ENCODE measurements at places on chromosomes 2 and 18. TPM values are rescaled to one million over a fixed set of nuclear protein-coding genes. Genes with fewer than 3 reads are reported as not detected.

DNA sequence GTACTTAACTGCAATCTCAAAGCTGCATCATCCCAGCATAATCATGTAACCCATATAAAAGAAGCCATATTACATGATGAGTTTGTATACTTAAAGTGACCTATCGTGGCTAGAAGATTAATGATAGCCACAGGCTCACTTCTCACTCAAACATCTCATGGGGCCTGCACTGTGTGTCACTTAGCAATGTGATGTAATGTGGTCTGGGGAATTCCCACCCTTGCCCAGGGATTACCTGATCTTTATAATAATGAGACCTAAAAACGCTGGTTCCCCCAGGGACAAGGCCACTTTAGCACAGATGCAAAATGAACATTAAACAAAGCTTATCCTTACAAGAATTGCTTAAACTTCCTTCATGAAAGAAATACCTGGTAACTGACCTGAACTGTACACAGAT is 427.1 kb upstream of the CNTNAP5 start:
- no peak for DNase-seq

MROH2A gene
- total RNA-seq: 1.2 TPM

MLPH gene
- total RNA-seq: 222 TPM

GRCh38 chr18:14907420-14907819 is 159.4 kb downstream of the ANKRD30B start:
- no peak for DNase-seq

GRCh38 chr18:59748628-59749360 is 51.6 kb upstream of the CCBE1 start:
- DNase-seq: no peak

DNA sequence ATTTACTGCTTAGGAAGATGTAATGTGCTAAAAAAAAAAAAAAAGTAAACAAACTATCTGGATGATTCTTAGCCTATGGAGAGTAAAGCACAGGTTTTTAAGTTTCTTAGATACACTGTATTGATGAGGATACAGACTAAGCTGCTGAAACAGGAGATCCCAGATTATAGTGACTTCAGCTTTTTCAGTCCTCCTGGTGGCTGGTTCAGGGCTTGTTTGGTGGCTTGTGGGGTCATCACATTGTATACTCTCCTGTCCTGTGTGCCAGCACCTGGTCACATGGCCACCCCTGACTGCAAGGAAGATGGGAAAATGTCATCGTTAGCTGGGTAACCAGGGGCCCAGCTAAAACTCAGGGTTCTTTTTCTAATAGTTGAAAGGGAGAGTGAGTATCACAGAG is 31.4 kb downstream of the RAB31 start:
- DNase-seq: no peak

DNA sequence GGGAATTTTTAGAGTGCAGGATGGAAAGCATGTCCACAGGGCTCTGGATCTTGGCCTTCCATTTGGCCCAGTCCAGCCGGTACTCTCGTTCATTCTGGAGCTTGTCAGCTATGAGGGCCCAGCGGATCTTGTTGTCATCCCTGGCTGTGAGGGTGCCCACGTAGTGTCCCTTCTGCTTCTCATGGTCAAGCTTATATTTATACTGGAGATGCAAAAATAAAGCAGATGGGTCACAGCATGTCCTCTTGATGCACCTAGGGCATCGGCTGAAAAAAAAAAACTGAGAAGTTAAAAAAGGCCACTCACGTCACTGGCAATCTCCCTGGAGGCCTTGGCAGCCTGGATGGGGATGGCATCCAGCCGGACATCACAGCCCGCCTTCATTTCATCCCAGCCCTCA is 160.5 kb downstream of the RIF1 start:
- no peak for DNase-seq

KIAA2012 gene
- total RNA-seq: not detected

DNA sequence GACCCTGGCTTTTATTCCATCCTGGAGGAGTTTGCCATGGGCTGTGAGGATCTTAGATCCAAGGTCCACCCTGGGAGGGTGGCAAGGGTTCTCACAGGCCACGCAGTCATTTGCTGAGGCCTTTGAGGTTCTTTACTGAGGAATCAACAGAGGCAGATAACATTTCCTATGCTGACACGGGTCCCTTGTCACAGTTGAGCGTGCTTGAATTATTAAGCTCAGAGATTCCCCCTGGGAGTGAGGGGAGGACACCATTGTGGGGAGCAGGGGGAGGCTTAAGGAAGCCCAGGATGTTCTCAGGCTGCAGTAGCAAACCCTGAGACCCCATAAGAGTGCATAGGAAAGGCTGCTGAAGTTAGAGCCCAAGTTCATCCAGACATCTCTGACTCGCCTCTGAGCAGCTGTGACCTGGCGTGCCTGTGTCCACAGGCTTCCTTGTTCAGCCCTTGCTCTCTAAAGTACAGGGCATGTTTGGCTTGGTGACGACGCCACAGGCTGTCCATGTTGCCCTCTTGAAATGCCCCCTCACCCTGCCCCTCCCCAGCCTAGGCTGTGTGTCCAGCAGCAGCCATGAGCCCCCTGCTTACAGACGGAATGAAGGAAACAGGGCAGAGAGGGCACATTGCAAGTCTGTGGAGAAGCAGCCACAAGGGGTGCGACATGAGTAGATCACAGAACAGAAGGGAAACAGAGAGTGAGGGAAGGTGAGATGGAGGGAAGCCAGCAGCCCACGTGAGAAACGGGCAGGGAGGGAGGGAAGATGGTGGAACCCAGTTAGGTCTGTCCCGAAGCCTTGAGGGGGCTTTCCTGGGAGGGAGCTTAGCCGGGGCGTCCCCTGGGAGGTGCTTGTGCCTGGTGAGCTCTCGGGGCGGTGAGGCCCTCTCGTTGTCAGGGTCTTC is 34.0 kb downstream of the NAPG start:
- DNase-seq: no peak

DNA sequence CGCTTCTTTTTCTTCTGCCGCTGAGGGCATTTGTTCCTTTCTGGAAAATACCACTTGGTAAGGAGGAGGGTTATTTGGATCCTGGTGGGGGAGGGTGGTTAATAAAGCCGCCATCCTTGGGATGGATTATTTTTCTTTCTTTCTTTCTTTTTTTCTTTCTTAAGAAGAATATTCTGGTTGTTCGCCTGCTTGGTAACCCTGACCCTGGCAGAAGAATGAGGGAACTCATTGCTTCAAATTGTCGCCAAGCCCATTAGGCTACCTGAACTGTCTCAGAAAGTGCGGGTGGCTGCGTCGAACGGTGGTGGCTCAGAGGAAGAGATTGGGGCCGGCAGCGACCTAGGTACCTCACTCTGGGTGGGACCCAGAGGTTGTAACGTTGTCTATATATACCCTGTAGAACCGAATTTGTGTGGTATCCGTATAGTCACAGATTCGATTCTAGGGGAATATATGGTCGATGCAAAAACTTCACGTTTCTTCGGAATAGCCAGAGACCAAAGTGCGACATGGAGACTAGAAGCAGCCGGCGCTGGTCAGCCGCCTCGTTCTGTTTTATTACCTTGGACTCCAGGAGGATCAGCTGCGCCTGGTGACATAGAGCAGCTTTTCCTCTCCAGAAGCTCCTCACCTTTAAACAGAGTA is 1.3 kb upstream of the HOXD4 start:
- DNase-seq: no peak

DNA sequence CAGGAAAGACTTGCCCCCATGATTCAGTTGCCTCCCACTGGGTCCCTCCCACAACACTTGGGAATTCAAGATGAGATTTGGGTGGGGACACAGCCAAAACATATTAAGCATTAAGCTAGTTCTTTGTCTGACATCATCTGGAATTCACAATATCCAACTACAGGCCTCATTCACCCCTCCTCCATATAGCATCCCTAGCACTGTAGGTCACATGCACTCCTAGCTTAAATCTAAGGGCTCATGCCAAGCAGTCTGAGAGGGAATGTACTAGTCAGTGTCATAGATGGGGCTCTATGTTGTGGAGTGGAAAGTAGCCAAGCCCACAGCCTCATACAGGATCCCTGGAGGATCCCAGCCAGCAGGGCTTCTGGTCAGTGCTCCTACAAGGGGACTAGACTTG is 92.1 kb downstream of the IRS1 start:
- no peak for DNase-seq

GRCh38 chr2:226971770-226972169 is 135.9 kb downstream of the RHBDD1 start:
- no peak for DNase-seq

DSG3 gene
- total RNA-seq: 0.06 TPM

DNA sequence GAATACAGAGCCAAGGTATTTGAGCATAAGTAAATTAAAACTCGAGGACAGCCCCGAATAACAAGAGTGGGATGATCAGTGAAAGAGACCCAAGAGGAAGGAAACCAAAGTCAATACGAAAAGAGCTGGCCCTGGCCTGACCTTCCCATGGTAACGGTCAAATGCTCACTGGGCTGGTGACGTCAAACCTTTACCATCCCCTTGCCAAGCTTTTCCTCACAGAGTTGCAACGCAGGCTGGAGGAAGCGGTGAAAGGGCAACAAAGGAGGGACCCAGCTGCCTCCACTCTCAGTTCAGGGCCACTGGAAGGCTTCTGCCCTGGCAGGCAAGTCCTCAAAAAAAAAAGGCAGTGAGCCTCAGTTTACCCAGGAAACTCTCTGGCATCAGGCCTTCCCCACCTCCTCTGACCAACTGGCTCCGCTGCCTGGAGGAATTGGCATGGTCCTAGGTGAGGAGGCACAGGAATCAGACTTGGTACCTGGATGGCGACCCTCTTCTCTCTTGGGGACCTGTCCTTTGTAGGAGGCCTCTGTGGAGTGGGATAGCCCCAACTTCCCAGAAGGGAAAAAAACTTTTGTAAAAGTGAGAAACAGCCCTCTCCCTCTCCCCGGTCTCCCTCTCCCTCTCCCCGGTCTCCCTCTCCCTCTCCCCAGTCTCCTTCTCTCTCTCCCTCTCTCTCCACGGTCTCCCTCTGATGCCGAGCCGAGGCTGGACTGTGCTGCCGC is 212.4 kb downstream of the ANAPC1 start:
- DNase-seq: peak; percentile 73

- DNase-seq: no peak
Observed at GRCh38 chr2:27792759-27793158, 21.2 kb downstream of the MRPL33 start.

IGFBP5 gene
- 246 TPM for total RNA-seq

SCN1A gene
- not detected for total RNA-seq

GRCh38 chr2:88659538-88659915 is 31.9 kb upstream of the RPIA start:
- DNase-seq: no peak

- DNase-seq: peak; percentile 30
Observed at GRCh38 chr2:23940718-23941620, 706 bp downstream of the UBXN2A start.

DNA sequence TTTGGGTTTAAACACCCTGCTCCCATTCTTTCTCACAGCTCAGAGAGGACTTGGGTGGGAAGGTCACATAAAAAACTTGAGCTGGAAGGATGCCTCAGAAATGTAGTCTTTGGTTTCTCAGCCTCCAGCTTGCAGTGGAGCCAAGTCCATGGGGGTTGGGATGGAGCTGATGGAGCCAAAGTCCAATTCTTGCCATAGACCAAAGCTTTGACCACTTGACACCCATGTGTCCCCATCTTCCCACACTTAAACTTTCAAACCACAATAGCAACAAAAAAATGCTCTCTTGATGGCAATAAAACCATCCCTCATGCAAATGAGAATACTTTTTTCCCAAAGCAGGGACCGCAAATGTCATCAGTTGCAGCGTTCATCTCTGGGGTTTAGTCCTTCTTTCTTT is 14.7 kb upstream of the DAW1 start:
- no peak for DNase-seq

IL37 gene
- total RNA-seq: 0.29 TPM

GRCh38 chr18:46084431-46084830 is 12.4 kb upstream of the PSTPIP2 start:
- DNase-seq: no peak

- DNase-seq: no peak
Observed at GRCh38 chr2:179646862-179647587, 214.4 kb downstream of the ZNF385B start.

TGFA gene
- 51.0 TPM for total RNA-seq

DNA sequence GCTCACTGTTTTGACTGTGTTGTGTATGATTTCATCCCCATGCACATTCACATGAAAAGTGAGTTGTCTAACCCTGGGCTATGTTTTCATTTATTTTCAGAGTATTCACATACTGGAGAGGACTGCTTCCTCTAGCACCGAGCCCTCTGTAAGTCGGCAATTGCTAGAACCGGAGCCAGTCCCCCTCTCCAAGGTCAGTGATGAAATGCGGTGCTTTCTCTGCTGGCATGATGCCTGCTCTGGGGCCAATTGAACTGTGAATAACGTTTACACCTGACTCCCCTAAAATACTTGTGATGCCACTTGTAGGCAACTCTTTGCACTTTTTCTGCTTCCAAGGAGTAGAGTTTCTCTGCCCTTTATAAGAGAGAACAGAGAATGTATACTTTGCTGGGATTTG is 126.9 kb downstream of the PRKRA start:
- DNase-seq: no peak

GRCh38 chr2:227280895-227281294 is 44.2 kb upstream of the MFF start:
- DNase-seq: no peak

DNA sequence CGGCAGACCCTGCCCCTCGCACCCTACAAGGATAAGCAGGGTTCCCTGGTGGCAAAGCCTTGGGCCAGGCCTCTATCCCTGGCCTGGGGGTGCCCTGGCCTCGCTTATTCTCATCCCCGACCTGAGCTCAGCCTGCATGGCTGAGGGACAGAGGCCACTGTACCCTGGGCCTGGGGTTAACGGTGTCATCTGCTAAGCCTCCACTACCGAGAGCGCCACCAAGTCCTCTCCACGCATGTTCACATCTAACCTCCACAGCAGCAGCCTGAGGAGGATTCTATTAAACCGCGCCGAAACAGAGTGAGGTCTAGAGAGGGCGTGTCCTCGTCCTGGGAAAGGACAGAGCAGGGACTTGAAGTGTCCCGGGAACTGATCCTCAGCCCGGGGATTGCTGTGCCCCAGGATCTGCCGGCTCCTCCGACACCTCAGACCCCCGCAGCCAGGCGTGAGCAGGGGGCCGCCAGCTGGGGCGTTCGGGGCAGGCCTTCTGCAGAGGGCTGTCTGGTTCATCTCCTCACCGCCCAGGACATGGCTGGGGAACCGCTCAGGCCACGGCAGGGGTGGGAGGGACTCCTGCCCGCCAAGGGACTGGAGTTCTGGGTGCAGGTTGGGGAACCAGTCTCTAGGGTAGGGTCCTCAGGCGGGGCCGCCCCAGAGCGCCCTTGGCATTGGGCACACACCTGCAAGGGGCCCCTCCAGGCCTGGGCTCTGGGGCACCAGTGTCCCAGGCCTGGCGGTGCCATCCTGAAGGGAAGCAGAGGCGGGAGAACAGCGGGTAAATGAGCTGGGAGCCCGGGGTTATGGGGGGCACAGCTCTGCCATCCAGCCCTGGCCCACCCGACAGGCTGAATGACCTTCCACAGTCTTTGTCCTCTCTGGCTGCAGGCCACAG is 68.0 kb upstream of the SMAD7 start:
- DNase-seq: no peak

CHPF gene
- 103 TPM for total RNA-seq

SLC35F6 gene
- total RNA-seq: 33.0 TPM

Data from mucosa of gallbladder (tissue), 1 donor.